ENCODE measurements at places on chromosomes 2 and 18.

- no peak for DNase-seq
These were observed 68.5 kb downstream of the SPIRE1 start for GRCh38 chr18:12589448-12589847.

- no peak for DNase-seq
These were observed 205.7 kb upstream of the ZSWIM2 start for GRCh38 chr2:187054501-187055319.

DNA sequence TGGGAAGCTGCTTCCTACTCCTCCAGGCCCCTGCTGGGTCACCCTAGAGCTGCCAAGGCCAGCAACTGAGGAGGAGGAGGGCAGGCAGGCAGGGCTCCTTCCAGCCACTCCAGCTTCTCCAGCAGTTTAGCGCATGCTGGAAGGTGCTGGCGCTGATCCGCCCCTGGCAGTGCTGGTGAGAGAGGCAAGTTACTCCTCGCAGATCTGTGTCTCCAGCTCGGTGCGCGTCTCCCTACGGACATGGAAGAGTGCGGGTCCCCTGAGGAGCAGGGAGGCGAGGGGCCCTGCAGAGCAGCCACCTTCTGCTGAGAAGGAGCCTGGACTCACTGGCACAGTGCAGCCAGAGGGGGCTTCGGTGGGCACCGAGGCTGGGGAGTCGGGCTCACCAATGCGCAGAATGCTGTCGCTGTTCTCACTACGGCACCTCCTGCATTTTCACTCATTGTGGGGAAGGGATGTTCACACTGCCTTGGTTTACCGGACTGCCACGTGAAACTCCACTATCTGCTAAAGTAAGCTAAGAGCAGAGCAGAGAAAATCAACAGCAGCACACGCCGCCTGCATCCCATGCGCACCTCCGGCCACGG, 206.0 kb downstream of the HDAC4 start:
- peak; percentile 68 for DNase-seq

- no peak for DNase-seq
These were observed 58.8 kb upstream of the FZD5 start for GRCh38 chr2:207828361-207829057.

DNA sequence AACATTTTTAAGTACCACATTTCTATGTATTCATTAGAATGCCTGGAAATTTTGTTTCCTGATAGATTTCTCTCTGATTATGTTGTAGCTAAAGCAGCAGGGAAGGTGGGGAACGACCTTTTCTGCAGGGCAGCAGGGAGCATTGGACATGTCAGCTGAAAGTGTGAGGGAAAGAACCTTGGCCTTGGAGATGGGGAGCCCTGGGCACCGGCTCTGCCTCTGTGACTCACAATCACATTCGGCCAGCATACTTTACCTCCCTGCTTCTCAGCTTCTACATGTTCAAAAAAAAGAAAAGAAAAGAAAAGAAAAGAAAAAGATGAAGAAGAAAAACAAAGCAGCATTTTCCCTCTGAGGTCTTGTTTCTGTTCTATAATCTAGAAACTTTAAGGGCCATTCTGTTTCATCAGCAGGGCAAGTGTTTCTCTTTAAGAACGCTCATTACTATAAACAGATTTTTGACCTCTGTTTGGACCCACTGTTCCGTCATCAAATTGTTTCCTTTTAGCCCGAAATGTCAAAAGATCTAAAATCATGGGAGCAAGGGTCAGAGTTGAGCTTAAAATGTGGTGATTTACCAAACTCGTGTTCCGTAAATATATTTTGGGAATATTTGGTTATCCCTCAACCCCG, 27.9 kb downstream of the SETBP1 start:
- no peak for DNase-seq

- no peak for DNase-seq
These were observed 176.9 kb downstream of the PARD3B start for GRCh38 chr2:204722207-204722606.

GRCh38 chr2:185757356-185757755, 18.8 kb downstream of the FSIP2 start:
- no peak for DNase-seq

DNA sequence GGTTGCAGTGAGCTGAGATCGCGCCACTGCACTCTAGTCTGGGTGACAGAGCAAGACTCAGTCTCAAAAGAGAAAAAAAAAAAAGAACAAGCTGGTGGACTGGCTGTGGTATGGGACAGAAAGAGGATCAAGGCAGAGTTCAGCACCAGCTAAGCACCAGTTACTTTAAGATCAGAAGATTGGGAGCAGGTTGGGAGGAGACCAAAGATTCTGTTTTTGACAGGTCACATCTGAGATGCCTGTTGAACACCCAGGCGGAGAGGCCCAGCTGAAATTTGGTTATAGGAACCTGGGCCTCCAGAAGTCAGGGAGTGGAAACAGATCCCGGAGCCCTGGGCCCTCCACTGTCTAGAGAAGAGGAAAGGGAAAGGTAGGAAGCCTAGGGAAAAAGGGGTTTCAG, 53.2 kb upstream of the POMC start:
- no peak for DNase-seq

GRCh38 chr2:46854260-46854659, 61.3 kb downstream of the MCFD2 start:
- DNase-seq = no peak

DNA sequence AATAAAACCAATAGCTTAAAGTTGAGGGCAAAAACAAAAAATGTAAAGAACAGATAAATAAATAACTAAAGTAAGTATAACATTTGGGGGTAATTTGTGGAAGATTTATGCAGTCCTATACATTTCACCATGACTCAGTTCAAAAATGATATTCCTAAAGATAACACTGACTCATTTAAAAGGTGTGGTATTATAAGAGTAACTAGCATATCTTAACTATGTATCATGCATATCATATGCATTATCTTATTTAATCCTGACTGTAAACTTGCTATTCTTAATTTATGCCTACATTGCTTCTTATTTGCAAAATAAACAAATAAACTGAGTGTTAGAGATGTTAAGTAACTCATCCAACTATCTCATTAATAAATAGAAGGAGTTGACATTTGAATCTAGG, 726.5 kb upstream of the PKDCC start:
- DNase-seq = no peak

DNA sequence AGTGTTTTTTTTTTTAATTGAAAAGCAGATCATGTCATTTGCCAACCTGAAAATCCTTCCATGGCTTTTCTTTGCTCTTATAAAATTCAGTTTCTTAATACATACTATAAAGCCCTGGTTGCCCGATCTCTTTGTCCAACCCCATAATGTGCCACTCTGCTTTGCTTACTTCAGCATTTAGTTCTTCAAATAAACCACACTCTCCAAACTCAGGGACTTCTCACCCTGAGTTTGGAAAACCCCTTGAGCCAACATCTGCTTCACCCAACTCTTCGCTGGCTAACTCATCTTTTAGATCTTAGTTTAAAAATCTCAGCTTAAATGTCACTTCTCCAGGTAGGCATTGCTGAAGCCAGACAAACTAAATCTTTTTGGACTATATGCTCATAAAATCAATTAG, 1.3 kb upstream of the STAT1 start:
- no peak for DNase-seq

DNA sequence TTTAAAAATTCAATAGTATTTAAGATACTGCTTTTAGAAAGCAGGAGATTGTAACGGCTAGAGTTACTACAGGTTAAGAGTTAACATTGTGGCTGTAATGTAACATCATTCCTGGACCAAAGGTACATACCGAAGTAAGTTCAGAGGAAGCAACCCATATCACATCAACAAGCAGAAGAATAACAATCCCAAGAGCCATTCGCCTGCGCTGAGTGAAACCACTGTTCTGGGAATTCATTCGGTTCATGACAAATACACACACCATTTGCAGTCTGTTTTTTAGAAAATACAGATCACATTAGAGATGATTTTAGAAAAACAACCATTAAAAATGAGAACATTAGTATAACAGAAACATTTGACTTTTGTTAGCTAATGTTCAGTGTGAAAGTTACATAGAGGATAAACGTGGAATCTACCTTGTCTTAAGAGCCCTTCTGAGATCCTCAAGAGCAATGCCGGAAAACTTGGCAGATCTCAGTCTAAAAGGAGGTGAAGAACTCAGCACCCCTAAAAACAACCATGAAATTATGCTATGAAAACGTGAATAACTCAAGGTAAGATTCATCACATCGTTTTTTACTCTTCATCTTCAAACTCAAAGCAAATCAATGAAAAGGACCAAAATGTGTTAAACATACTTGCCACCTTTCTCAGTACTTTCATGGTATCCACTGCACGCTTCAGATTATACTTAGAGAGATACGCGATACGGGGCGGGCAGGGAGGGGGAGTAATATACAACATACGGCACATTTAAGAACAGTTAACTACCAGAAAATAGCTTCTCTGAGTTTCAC, 1.2 kb downstream of the SLC35F5 start:
- DNase-seq = no peak

- DNase-seq = no peak
These were observed 42.6 kb upstream of the RAPGEF4 start for GRCh38 chr2:172693037-172693436.

DNA sequence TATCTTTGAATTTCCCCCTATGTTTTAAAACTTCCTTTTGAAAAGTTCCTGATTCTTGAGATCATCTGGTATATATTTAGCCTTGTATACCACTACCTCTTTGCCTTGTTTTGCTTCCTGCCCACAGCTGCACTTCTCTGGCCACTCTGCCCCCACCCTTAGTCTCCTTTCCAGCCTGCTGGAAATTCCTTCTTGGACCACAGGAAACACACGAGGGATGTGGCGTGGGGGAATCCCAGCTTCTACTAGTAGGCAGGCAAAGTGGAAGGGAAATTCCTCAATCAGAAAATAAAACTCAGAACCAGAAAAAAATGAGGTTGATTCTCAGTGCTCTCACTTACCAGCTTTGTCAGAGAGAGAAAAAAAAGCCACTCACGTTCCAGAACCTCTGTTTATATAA, 13.4 kb downstream of the IL18RAP start:
- peak; percentile 47 for DNase-seq

DNA sequence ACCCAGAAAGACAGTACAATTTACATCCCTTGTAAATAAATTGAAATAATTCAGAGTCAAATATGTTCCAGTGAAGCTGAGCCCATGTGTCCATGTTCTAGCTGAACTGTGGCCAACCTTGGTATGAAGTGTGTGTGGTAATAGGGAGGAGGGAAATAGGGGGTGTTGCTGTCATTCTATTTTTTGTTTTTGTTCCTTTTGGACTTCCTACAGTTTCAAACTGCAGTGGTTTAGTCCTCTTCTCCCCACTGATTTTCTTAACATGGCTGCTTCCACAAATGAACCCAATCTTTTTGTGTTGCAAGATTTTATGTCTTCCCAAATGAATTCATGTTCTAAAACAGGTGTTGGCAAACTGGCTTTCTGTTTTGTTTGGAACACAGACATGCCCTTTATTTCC, 156.9 kb downstream of the CCBE1 start:
- no peak for DNase-seq

DNA sequence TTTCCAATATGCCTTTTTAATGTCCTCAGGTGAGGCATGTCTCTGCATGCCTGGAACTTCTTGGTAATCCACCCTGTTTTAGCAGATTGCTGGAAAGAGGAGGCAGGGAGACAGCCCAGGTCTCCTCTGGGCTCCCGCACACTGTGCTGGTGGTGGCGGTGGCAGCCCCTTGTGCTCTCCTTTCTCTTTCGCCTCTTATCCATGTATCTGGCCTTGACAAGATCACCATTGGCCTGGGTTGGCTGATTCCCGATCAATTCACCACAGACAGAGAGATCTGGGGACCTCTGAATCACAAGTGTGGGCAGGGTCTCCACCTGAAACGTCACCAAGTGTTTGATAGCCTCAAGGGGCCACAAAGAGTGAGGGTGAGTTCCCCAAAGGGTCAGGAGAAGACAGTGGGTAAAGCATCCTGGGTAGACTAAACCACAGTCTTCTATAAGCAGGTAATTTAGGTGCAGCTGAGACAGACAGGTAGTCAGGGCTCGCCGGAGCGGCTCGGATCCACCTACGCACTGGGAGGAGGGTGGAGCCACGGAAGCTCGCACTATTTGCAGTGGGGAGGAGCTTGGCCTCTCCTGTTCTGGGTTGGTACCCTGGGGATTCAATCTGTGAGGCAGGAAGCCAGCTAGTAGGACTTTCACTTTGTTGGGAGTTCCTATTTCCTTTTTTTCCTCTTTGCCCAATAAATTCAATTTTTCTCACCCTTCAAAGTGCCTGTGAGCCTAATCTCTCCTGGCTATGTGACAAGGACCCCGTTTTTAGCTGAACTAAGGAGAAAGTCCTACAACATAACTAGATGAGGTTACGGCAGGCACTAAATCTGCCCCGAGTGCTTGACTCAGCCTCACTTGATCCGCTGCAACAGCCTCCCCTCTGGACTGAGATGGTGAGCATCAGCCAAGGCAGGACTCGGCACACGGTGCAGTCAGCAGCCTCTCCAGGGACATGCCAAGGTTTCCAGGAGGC, 57.6 kb downstream of the SLC4A3 start:
- peak; percentile 88 for DNase-seq

DNA sequence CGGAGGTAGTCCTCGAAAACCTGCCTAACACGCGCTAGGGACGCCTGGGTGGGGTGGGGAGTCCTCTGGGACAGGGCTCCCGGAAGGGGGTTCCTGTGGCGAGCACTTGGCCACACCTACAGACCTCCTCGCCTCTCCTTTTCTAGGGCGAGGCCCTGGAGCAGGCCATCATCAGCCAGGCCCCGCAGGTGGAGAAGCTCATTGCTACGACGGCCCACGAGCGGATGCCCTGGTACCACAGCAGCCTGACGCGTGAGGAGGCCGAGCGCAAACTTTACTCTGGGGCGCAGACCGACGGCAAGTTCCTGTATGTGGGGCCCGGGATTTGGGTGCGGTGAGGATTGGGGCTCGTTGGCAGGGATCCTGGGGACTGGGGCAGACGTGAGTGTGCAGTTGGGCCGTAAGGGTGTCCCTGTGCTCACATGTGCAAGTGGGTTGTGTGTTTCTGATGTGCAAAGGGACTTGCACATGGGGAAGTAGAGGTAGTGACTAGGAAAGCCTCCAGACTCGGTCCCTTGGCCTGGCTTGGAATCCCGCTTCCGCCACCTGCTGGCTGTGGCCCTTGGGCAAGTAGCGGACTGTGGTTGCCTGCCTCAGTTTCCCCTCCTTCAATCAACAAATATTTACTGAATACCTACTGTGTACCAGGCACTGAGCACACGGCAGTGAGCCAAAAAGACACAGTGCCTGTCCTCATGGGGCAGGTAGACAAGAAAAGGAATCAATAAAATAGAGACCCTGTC, 11.7 kb downstream of the ZAP70 start:
- DNase-seq = peak; percentile 55

All from aorta (tissue), 5 donors.